ENCODE measurements at places on chromosomes 2 and 18.

GRCh38 chr2:238906254-238906935 lies 58.5 kb downstream of the TWIST2 start:
- DNase-seq: no peak

GRCh38 chr2:216486708-216487107 lies 11.9 kb upstream of the RPL37A start:
- DNase-seq: no peak

DNA sequence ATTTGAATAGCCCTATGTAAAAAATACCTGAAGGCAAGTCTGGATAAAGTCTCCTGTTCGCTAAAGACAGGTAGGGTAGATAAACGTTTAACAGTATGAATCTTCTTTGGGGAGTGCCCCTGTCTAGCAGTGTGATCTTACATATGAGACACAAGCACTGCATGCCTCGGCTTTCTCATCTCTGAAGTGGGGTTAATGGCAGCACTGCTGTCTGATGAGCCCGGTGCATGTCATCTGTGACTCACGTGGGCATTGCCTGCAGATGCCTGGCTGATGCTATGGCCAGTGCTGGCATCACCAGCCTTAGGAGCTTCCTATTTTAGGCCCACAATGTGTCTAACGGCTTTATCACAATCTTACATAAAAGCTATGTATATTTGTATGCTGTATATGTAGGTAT lies 50.1 kb downstream of the GALR1 start:
- no peak for DNase-seq

GRCh38 chr2:31244101-31244500 lies 10.1 kb downstream of the EHD3 start:
- DNase-seq: no peak

DNA sequence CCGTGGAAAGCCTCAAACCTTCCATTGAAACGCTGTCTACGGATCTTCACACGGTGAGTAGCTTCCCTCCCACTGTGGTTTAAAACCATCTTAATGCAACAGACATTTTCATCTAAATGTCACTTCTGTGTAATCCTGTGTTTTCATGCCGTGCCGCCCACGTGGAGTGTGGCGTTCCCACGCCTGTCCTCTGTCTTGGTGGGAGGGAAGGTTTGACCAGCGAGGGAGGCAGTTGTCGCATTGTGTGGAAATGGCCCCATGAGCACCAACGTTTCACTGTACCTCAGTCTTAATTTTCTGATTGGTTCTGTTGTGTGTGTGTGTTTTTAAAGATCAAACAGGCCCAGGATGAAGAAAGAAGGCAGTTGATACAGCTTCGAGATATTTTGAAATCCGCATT lies 88.6 kb downstream of the ITGB1BP1 start:
- DNase-seq: no peak

DNA sequence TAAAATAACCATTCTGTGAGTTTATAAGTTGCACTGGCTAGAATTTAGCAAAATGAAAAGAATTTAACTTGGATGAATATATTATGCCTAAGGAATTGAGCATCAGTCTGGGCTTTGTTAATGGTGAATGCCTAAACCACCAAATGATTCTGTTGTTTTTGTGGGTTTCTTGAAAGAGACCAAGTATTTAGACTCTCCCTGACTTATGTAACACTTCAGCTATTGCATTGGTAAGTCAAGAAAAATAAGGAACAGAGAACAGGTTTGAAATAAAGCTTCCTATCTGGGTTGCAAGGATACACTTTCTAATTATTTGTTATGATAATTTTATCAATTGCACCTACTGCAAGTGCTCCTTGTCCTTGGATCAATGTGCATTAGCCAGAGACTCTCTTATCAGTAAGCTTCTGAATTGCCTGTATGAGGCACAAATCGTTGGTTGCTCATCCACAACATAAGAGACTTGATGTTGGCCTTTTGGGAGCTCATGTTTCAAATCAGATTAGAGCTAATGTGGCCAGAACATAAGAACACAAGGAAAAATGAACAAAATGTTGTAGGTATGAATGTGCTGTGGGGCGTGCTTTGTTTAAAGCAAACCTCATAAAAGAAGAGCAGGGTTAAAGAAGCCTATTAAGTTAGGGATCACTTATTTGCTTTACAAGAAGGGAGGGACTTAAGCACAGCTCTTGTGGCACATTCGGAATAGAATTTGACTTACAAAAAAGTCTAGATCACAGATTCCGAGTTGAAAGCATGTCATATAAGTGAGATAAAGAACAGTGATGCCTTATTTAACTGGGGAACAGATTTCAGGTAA lies 37.2 kb downstream of the PRKCE start:
- DNase-seq: no peak

GRCh38 chr2:232336981-232337720 lies 41.4 kb upstream of the ALPP start:
- DNase-seq: no peak
